ENCODE measurements at places on chromosomes 16 and 17.

GRCh38 chr16:31074814-31075183 lies 577 bp downstream of the ZNF646 start:
- no peak for DNase-seq

GRCh38 chr17:752620-753219 lies 656 bp upstream of the GEMIN4 start:
- peak; percentile 47 for DNase-seq

- DNase-seq = no peak
These were observed 38.7 kb upstream of the AQP8 start for GRCh38 chr16:25177831-25178688.

DNA sequence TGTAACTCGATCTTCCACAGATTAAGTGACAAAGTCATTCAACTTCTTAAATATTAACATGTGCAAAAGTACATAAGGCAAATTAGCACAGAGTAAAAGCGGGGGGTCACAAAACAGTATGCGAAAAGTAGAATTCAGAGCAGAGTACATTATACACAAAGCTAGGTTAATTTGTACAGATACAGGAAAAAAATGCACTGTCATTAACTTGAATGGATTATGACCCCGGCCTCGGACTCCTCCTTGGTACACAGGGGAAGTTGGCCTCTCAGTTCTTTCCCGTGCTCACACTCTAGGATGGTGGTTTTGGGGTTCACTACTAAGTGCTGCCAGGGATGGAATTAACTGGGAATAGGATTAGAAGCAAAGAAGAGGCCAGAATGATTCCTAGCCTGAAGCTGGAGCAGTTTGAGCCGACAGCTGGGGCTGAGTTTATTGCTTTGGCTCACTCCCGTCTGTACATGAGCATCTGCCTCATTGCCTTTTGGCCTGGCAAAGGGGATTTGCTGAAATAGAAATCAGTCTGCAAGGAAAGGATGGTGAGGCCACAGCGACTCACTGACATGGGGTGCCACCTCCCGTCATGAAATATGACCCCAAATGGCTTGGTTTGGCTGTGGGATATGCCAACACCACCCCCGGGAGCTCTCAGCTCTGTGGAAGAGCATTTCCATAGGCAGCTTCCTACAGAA lies 23.6 kb downstream of the NTN1 start:
- no peak for DNase-seq

- no peak for DNase-seq
These were observed 12.2 kb upstream of the PRKCA start for GRCh38 chr17:66290101-66290722.

DNA sequence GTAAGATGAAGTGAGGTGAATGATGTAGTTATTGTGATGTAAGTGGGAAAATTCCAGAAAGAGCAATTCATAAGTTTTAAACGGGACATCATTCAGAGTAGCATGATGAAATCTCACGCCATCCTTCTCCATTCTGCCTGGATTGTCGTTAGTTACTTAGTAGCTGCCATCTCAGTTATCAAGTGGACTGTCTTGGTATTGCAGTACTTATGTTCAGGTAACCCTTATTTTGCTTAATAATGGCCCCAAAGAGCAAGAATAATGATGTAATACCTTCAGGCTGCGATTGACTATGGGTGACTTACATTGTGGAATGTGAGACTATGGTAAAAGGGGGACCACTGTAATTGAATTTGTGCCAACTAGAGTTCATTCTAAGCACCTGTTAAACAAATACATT lies 234.1 kb upstream of the TOM1L1 start:
- DNase-seq = no peak

- DNase-seq = peak; percentile 43
These were observed 5.1 kb downstream of the BAHCC1 start for GRCh38 chr17:81400154-81400977.

GRCh38 chr17:76696763-76697701 lies 13.7 kb downstream of the MXRA7 start:
- no peak for DNase-seq

DNA sequence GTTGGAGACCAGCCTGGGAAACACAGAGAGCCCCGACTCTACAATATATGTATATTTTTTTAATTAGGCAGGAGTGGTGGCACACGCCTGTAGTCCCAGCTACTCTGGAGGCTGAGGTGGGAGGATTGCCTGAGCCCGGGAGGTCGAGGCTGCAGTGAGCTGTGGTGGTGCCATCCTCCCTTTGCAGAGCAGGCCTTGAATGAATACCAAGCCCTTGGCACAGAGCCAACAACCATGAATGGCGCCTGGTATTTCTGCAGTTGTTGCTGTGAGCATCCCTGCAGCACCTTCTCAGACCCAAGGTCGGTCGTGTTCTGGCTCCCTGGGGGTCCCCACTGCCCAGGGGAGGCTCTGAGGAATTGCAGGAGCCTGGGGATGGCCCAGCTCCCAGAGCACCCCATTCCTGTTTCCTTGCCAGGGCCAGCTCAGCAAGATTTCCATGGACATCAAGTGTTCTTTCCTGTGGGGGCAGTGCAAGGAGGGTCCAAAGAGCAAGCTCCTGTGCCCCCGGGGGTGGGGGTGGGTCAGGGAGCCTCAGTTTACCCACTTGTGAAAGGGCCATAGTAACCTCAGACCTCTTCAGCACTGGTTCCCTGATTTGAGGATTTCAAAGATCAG lies 25.6 kb upstream of the RMI2 start:
- DNase-seq = no peak

- DNase-seq = no peak
These were observed 41.5 kb downstream of the CUEDC1 start for GRCh38 chr17:57913575-57914272.

DNA sequence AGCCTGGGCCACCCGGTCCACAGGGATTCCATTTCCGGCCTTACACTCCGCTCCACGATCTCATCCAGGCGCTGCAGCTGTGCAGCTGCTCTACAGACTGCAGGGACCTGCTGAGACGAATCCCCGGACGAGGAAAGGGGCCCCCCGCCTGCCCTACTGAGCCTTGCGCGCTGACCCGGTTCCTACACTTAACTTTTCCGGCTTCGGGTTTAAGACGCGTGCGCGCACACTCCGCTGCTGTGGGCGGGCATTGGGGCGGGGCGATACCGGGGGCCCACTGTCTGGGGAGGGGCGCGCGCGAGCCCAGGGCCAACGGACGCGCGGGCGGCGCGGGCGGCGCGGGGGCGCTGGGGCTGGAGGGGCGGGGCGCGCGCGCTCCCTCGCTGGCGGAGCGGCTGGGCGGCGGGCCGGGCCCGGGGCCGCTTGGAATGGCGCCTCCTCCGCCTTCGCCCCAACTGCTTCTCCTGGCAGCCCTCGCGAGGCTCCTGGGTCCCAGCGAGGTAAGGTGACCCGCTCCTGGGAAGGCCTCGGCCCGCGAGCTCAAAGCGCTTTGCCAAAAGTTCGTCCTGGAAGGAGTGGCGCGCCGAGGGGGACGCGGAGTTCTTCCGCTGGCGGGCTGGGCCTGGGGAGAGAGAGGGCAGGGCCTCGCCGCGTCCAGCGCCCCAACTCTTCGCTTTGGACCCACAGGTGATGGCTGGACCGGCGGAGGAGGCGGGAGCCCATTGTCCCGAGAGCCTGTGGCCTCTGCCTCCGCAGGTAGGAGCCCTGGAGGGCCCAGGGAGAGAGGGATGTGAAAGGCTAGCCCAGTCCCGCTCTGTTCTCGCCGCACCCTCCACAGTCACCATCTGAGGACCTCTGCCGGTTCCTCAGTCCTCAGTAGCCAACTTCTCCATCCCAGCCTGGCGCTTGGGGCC lies at the start of gene TP53I13:
Gene TP53I13, plus strand, starts transcription at position 371 of the 914 bp plus-strand sequence. Its CDS starts 58 bp downstream, at position 429.
- peak; percentile 88 for DNase-seq
